AG09319 (cell line): ENCODE measurements at places on chromosomes 4 and X.

DNA sequence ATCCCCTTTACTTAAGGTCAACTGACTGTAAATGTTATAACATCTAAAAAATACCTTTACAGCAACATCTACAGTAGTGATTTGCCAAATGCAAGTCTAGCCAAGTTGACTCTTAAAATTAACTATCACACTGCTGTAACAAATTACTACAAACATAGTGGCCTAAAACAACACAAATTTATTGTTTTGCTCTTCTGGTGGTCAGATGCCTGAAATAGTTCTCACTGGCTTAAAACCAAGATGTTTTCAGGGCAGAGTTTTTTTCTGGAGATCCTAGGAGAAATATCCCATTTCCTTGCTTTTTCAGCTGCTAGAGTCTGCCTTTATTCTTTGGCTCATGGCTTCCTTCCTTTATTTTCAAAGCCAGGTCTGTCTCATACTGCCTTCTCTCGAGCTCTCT, 120.5 kb downstream of the ADGRL3 start:
- no peak for DNase-seq

GRCh38 chrX:15737959-15738902, at the start of gene CA5B:
Gene CA5B (plus strand): TSS chrX:15738270. CDS start chrX:15750024, 11,754 bp downstream.
- peak; percentile 61 for DNase-seq

- peak; percentile 60 for DNase-seq
Observed at GRCh38 chrX:24259544-24260240, 54.2 kb downstream of the SUPT20HL2 start.

DNA sequence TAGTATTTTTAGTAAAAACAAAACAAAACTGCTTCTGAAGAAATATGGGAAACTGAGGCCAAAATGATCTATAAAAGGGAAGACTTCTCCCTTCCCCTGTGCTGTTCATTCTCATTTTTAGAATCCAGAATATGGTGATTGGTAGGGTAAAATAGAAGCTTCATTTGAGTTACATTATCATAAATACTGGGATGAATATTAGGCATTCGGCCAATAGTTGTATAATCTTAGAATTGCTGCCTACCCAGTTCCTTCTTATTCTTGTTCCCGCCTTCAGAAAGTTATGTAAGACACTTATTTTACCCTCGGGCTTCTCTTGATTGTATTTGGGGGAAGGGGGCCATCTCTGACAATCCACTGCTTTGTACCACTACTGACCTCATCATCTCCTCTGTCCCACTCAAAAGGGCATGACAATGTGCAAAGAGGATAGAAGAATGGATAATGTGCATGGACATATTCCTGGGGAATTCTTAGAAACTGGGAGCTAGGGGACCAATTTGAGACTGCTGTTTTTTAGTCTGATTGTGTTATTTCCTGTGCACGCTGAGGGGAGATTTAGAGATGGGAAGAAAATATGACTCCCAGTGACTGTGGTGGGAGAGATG, 588 bp downstream of the ART3 start:
- DNase-seq, result no peak

DNA sequence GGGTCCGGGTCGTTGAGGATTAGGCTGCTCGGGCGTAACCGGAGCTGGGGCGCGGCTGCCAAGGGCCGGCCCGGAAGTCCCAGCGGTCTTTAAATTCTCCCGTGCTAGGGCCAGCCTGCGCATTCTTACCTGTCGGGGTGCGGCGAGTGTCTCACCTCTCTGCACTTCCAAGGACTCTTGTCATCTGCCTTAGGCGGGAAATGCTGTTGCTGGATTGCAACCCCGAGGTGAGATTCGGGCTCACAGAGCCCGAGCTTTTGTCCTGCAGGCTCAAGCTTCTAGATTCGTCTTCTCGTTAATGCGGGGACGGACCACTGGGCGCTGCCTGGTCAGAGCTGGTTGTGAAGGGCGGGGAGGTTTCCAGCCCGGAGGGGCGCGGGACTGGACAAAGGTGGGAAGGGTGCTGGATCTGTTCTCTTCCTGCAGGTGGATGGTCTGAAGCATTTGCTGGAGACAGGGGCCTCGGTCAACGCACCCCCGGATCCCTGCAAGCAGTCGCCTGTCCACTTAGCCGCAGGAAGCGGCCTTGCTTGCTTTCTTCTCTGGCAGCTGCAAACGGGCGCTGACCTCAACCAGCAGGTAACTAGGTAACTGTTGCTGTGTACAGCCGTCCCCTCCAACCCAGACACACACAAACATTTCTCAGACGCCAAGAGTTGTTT, at the start of gene ANKRD37:
Gene ANKRD37, plus strand, starts transcription at position 118 of the 662 bp plus-strand sequence. Its CDS starts 83 bp downstream, at position 201.
- DNase-seq, result no peak

DNA sequence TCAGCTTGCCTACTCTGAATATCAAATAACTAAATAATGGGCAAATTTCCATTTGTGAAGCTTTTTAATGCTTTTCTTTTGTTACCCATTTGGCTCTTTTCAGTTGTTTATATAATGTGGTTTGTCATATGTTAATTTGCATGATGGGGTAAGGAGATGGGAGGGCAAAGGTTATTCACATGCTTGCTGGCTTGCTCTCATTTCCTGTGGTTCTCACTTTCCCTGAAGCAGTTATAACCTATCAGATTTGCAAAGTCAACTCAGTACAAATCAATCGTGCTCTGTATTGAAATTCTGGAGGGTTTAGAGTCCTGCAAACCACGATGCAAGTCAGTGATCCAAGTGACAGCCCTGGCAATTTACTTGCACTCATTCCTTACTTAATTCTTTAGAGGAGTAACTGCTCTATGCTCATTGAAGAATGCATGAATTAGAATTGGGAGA, 711.2 kb downstream of the ADGRL3 start:
- no peak for DNase-seq

GRCh38 chr4:94375364-94375763, 32.7 kb upstream of the HPGDS start:
- DNase-seq, result no peak

- no peak for DNase-seq
Observed at GRCh38 chr4:186441502-186441901, 113.9 kb downstream of the MTNR1A start.

DNA sequence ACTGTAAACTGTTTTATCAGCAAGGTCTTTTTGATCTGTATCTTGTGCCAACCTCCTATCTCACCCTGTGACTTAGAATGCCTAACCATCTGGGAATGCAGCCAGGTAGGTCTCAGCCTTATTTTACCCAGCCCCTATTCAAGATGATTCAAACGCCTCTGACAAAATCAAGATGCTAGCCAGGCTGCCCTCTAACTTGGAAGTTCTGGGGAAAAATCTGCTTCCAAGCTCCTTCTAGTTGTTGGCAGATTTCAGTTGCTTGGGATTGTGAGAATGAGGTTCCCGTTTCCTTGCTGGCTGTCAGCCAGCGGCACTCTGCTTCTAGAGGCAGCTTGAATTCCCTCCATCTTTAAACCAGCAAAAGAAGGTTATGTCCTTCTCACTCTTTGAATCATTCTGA, 34.7 kb downstream of the LUZP4 start:
- DNase-seq, result no peak

GRCh38 chr4:118354913-118355312, 2.1 kb upstream of the PRSS12 start:
- DNase-seq, result no peak

DNA sequence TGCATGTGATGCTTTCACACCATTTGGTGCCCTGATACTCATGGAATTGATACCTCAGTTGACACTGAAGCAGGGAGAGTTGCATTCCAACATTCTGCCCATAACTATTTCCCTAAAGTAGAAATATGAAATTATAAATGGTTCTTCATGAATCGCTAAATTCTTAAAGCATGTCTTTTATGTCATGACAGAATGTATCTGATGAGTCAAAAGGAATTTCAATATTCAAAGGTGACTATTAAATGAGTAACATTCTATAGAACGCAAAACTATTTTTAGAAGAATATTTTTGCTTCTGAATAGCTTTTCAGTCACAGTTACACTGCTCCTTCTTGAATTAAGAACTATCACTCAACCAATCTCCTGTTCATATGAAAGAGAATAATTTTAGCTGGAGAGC, 152.8 kb downstream of the ADGRA3 start:
- no peak for DNase-seq

DNA sequence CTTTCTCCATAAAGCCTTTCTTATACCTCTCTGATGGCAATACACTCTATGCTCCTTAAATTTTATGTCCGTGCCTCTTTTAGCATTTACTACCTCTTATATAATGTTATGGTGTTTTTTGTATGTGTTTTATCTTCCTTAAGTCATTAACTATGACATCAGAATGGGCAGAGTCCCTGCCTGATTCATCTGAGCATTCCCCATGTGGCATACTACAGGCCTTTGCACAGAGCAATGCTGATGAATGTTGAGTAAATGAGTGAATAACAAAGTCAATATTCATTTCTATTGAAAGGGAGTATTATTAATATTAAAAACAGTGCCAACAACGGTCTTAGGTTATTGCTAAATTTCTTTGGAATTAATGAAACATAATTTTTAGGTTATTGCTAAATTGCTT, 18.8 kb upstream of the RPS6KA3 start:
- no peak for DNase-seq
